ENCODE measurements at places on chromosomes 2 and 18. TPM values are rescaled to one million over a fixed set of nuclear protein-coding genes. Genes with fewer than 3 reads are reported as not detected.

The LBX2 gene
- not detected for total RNA-seq

The EDAR gene
- 0.87 TPM for total RNA-seq

The FOXD4L1 gene
- total RNA-seq, result 0.25 TPM

The ADD2 gene
- 19.5 TPM for total RNA-seq

The FHL2 gene
- 3.6 TPM for total RNA-seq

The CTLA4 gene
- total RNA-seq, result 20.1 TPM

The AQP4 gene
- not detected for total RNA-seq

The PDE11A gene
- total RNA-seq, result not detected

The FSHR gene
- not detected for total RNA-seq

The C2orf78 gene
- total RNA-seq, result not detected

The POTEC gene
- not detected for total RNA-seq

The TRAF3IP1 gene
- total RNA-seq, result 7.9 TPM

The VWC2L gene
- total RNA-seq, result not detected

The DYNAP gene
- not detected for total RNA-seq

The CCDC148 gene
- total RNA-seq, result 0.15 TPM

The POTEJ gene
- total RNA-seq, result not detected

The ADAM23 gene
- total RNA-seq, result 0.75 TPM

The CAPN14 gene
- 0.10 TPM for total RNA-seq

The ZNF892 gene
- 3.6 TPM for total RNA-seq

The YES1 gene
- 10.1 TPM for total RNA-seq

The AOX1 gene
- total RNA-seq, result 0.19 TPM

The HOXD8 gene
- total RNA-seq, result not detected

The DHRS9 gene
- not detected for total RNA-seq

The STON1 gene
- 2.1 TPM for total RNA-seq

The HEATR5B gene
- 21.8 TPM for total RNA-seq

The MYCN gene
- total RNA-seq, result not detected

The RAD51AP2 gene
- not detected for total RNA-seq

Measured in activated CD4-positive, alpha-beta T cell treated with anti-CD3 and anti-CD28 coated beads, Interleukin-2, amount 10 ng/mL, durations not matched to agents 7 days and 5 days (primary cell).